Skin of body (tissue), 3 donors: ENCODE measurements at places on chromosomes 12 and 14. TPM values are rescaled to one million over a fixed set of nuclear protein-coding genes. Genes with fewer than 3 reads are reported as not detected.

Gene C1RL
- total RNA-seq: 10.4 TPM

Gene P2RX2
- not detected for total RNA-seq

Gene CAPZA3
- not detected for total RNA-seq

Gene DTX1
- 9.0 TPM for total RNA-seq

Gene ENDOU
- total RNA-seq: 20.8 TPM
